ENCODE measurements at places on chromosomes 2 and 18.
A peak's percentile ranks its signal among the peaks of the same experiment; 100 is the strongest.

DNA sequence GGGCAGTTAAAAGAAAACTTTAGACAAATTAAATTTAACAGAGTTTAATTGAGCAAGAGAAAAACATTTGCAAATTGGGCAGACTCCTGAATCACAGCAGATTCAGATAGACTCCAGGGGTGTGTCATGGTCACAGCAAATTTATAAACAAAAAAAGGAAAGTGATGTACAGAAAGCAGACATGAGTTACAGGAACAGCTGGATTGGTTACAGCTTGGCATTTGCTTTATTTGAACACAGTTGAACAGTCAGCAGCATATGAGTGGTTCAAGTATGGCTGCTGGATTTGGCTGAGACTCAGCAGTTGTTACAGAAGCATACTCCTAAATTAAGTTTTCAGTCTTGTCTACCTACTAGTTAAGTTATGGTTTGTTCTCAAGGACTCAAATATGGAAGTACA lies 82.3 kb upstream of the NYAP2 start:
- DNase-seq = no peak

- DNase-seq = no peak
Measured at GRCh38 chr18:50654658-50655550, 95.0 kb downstream of the MAPK4 start.

DNA sequence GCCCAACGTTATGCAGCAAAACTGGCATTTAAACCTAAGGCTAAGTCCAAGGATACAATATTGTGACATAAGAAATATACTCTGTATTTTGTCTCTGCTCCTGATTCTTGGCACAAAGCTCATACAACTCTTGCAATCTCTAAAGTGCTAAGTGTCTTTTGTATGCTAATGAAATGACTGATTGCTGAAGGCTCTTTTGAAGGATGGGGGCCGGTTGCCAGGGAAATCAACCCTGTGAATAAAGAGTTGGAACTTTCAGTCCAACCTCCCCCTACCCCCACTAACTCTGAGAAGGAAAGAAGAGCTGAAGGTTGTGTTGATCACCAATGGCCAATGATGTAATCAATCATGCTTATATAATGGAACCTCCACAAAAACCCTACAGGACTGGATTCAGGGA lies 40.3 kb downstream of the SESTD1 start:
- no peak for DNase-seq

DNA sequence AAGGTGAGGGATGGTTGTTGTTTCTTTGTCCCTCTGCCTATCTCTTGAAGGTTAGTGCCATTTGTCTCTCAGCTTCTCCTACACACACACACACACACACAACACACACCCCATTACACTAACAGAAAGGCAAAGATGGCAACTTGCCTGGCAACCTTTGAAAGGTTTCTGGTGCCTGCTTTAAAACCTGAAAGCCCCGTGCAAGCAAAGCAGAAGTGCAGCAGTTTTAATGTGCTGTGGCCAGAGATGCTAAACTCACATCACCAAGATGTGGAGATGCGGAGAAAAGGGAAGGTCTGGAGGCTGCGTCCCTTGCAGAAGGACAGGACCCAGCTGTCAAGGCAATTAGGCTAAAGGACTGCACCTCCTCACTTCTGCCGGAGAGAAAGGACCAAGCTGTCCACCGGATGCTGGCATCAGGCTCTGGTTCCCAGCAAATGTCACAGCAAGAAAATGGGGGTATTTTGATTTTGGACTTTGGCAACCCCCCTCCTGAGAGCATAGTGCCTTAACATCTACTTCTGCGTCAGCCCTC lies 196.4 kb downstream of the ARL4C start:
- DNase-seq = no peak

DNA sequence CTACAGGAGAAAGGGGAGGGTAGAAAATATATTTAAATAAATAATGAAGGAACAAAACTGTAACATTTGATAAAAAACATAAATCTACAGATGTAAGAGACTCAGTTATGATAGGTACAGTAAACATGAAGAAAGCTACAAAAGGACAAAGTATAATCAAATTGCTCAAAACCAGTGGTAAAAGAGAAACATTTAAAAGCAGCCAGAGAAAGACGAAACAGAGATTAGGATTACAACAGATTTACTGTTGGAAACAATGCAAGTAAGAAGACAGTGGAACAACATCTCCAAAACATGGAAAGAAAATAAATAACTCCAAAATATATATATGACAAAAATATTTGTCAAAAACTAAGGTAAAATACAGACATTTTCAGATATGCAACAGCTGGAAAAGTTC lies 307.7 kb upstream of the REV1 start:
- no peak for DNase-seq

- DNase-seq = peak; percentile 89
Measured at GRCh38 chr2:171687287-171688128, at the start of gene DYNC1I2. DYNC1I2 (plus strand) TSS chr2:171687469; CDS start chr2:171690156, 2,687 bp downstream.

DNA sequence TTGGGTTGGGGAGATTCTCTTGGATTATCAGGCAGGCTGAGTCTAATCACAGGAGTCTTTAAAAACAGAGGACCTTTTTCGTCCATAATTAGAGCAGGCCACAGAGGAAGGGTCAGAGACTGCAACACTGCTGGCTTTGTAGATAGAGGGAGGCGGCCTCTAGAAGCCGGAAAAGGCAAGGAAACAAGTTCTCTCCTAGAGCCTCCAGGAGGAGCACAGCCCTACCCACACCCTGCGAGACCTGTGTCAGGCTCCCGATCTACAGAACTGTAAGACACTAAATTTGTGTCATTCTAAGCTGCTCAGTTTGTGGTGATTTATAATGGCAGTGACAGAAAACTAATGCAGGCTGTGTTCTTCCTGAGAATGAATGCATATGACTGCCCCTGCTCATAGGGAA lies 15.3 kb downstream of the ID2 start:
- no peak for DNase-seq

- DNase-seq = no peak
Measured at GRCh38 chr2:182266909-182267308, 159.9 kb downstream of the PDE1A start.

GRCh38 chr2:68385220-68385906 lies 20.3 kb downstream of the PLEK start:
- DNase-seq = no peak

DNA sequence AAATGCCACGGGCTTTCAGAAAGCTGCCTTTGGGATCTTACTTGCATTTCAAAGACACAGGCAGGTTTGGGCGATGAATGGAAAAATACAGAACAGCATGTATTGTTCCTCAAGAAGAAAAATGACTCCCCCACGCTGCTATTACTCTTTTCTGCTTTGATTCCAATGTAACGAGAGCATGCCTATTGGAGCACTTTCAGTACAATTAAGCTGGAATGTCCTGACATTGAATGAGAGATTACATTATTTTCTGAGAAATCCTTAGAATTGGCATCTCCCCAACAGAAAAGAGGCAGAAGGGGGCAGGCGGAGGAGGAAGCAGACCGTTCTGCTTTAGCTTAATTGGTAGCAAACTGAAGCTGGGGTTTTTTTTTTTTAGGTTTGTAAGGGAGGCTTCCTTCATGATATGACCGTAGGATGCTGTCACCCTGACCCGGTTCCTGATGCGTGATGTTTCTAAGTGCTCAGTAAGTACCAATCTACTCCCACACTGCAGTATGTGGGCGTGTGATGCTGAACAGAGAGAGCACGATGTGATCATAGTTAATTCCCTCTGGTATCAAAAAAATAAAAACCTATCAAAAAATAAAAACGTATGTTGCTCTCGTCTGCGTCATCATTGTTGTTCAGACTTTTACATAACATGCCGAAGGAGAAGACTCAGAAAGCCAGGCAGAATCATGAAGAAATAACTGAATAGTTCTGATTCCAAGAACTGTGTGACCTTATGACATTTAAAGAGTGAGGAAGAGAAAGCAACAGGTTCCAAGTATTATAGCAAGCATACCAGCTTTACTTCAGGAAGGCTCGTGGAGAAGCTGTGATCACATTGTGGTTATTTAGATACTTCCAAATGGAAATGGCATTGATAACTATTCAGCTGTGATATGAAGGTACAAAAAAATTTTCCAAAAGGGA lies 40.5 kb downstream of the LONRF2 start:
- DNase-seq = no peak

- no peak for DNase-seq
Measured at GRCh38 chr18:70086085-70086484, 119.4 kb downstream of the RTTN start.
